ENCODE measurements at places on chromosomes 11 and 22. TPM values are rescaled to one million over a fixed set of nuclear protein-coding genes. Genes with fewer than 3 reads are reported as not detected.

DNA sequence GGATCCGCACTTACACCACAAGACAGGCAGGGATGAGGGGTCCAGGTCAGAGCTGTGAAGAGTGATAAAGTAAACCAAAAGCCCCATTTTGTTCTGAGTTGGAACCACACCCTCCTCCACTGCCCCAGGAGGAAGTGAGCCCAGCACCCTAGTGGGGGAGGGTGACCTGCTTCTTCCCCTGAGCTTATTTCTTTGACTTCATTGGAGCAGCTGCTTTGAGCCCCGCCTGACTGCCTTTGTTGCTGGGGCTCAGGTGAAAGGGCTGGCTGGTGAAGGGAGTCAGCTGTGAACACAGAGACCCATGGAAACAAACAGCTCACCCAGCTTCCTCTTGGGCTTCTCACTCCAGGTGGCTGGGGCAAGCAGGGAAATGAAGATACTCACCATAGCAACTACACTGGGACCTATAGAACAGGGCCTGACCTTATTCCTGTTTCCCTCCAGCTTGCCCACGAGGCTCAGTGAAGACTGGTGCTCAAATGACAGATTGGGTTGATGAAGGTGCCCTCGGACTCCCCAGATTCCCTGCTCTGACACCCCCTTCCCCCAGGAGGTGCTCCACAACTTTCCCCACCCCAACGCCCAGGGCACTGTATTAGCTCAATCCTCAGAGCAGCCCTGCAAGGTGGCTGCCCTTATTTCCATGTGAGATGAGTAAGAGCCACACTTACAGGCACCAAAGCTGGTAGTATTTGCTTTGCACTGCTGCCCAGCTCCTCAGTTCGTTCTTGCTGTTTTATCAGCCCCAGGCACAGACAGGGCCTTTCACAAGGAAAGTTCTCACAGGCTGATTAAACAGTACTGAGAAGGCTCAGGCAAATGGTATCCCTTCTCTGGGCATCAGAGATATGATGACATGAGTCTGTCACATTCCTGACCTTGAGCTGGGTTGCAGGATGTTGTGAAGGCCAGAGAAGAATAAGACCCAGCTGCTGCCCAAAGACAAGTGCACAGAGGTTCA, 2.4 kb downstream of the UCP2 start:
- peaks cover 8% of the 10 kb centered on the region for H3K4me1 ChIP-seq
- no peaks in the 10 kb centered on the region for H3K27me3 ChIP-seq
- DNase-seq = no peak
- H3K27ac ChIP-seq = no peak overlapping the region
- H3K4me3 ChIP-seq = no peak overlapping the region

DNA sequence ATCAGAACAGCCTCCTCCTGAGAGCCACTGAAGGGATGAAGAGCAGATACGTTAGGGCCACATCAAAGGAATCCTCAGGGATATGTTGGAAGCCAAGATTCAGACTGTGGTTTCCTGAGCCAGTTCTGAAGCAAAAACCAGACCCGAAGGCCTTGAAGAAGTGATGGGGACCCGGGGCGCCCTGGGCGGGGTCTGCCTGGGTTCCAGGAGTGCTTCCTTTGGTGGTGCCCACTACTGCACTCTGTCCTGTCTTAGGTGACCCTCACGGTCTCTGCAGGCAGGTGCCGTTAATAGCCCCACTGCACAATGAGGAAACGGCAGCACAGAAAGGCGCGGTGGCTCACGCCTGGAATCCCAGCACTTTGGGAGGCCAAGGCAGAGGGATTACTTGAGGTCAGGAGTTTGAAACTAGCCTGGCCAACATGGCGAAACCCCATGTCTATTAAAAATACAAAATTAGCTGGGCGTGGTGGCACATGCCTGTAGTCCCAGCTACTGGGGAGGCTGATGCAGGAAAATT, 12.9 kb upstream of the SH3BP1 start:
- H3K27ac ChIP-seq = no peak overlapping the region
- no peak for DNase-seq
- H3K4me1 ChIP-seq = peaks cover 9% of the 10 kb centered on the region
- H3K36me3 ChIP-seq = peaks cover 11% of the 10 kb centered on the region

DNA sequence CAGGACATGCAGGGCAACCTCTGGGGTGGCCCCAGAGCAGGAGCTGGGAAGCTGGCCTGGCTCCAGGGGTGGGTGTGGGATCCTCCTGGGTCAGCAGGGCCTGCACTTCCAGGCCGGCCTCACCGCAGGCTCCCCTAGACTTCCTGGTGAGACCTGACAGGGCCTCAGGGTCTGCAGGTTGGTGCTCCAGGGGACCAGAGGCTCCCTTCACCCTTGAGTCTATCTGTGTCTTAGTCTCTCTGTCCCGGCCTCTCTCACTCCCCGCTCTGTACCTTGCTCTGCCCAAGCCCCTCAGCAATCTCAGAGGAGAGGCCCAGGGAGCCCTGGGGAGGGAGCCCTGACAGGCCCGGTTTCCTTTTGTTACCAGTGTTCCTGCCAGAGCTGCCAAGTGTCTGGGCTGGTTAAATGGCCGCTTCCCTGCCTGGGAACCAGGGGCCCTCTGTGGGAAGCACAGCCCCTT, 13.9 kb downstream of the CD82 start:
- peaks cover 12% of the 10 kb centered on the region for H3K4me1 ChIP-seq
- H3K27ac ChIP-seq = peak overlapping the region; percentile 63
- no peak for DNase-seq
- no peak overlapping the region for H3K4me3 ChIP-seq
- H3K27me3 ChIP-seq = no peaks in the 10 kb centered on the region
- H3K36me3 ChIP-seq = no peaks in the 10 kb centered on the region

DNA sequence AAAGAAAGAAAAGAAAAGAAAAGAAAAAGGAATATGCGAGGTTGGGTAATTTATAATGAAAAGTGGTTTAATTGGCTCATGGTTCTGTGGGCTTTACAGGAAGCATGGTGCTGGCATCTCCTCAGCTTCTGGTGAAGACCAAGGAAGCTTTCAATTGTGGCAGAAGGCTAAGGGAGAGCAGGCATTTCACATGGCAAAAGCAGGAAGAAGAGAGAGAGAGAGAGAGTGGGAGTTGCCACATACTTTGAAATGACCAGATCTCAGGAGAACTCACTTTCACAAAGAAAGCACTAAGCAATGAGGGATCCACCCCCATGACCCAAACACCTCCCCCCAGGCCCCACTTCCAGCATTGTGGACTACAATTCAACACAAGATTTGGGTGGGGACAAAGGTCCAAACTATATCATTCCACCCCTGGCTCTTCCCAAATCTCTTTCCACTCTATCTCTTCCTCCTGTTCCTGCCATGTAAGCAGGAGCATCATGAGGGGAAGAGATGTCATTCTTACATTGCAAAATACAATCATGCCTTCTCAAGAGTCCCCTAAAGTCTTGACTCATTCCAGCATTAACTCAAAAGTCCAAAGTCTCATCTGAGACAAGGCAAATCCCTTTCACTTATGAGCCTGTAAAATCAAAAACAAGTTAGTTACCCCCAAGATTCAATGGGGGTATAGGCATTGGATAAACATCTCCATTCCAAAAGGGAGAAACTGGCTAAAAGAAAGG, 38.9 kb downstream of the LINC01488 start:
- no peak overlapping the region for H3K27ac ChIP-seq
- no peak for DNase-seq
- no peaks in the 10 kb centered on the region for H3K27me3 ChIP-seq
- H3K4me3 ChIP-seq = no peak overlapping the region
- H3K36me3 ChIP-seq = no peaks in the 10 kb centered on the region
- H3K4me1 ChIP-seq = no peaks in the 10 kb centered on the region

DNA sequence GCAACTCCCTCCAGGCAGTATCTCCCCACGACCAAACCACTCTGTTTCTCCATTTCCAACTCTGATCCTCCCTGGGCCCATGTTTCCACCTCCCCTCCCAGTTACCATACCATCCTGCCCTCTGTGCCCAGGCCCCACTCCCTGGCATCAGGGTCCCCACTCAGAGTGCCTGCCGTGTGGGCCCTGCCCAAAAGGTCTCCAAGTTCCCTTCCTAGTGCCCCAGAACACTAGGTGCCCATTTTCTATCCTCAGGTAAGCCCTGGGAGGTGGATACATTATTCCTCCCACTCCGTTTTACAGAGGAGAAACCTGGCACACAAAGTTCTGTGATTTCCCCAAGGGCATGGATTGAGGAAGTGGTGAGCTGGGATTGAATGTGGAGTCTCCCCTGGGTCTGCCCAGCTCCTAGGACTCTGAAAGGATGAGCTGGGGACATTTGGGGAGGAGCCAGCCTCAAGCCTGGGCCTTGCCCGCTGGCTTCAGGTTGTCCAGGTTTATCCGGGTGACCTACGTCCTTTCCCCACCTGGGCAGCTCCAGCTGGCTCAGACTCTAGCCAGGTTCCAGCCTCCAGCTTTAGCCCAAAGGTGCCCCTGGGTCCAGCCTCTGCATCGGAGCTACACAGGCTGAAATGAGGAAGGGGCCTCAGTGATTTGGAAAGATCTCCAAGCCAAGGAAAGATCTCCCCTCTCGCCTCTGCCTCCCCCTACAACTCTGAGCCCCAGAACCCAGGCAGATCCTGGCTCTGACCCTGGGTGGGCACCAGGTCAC, 2.2 kb upstream of the GSTT4 start:
- no peaks in the 10 kb centered on the region for H3K36me3 ChIP-seq
- H3K27me3 ChIP-seq = no peaks in the 10 kb centered on the region
- no peak for DNase-seq
- no peak overlapping the region for H3K27ac ChIP-seq
- no peak overlapping the region for H3K4me3 ChIP-seq

GRCh38 chr22:42544686-42545085, 9.1 kb upstream of the SERHL2 start:
- no peak overlapping the region for H3K4me3 ChIP-seq
- H3K27ac ChIP-seq = no peak overlapping the region
- H3K4me1 ChIP-seq = peaks cover 6% of the 10 kb centered on the region
- H3K27me3 ChIP-seq = no peaks in the 10 kb centered on the region

DNA sequence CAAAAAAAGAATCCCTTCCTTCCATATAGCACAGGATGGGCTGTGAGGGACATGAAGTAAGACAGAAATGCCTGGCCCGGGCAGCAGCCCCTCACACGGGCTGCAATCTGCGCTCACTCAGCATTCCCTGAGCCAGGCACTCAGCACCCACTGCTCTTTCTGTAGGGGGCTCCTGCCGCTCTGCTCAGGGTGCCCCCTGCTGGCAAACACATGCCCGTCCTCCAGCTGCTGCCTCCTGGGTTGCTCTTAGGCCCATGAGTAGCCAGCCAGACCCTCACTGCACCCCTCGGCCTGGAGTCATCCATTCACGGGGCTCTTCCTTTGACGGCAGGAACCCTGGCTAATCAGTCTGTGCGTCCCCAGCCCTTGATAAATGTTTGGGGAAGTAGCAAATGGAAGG, 6.9 kb downstream of the MCAT start:
- no peaks in the 10 kb centered on the region for H3K27me3 ChIP-seq
- H3K36me3 ChIP-seq = peaks cover 30% of the 10 kb centered on the region
- no peaks in the 10 kb centered on the region for H3K4me1 ChIP-seq
- peak; percentile 78 for DNase-seq
- H3K4me3 ChIP-seq = no peak overlapping the region

GRCh38 chr11:12653729-12654128, 20.5 kb upstream of the TEAD1 start:
- DNase-seq = no peak
- H3K4me3 ChIP-seq = no peak overlapping the region
- no peaks in the 10 kb centered on the region for H3K36me3 ChIP-seq
- no peaks in the 10 kb centered on the region for H3K27me3 ChIP-seq
- H3K27ac ChIP-seq = no peak overlapping the region
- no peaks in the 10 kb centered on the region for H3K4me1 ChIP-seq

GRCh38 chr22:44862281-44862680, 109.9 kb downstream of the ARHGAP8 start:
- no peaks in the 10 kb centered on the region for H3K27me3 ChIP-seq
- H3K36me3 ChIP-seq = no peaks in the 10 kb centered on the region
- H3K27ac ChIP-seq = no peak overlapping the region
- no peak overlapping the region for H3K4me3 ChIP-seq
- DNase-seq = no peak

DNA sequence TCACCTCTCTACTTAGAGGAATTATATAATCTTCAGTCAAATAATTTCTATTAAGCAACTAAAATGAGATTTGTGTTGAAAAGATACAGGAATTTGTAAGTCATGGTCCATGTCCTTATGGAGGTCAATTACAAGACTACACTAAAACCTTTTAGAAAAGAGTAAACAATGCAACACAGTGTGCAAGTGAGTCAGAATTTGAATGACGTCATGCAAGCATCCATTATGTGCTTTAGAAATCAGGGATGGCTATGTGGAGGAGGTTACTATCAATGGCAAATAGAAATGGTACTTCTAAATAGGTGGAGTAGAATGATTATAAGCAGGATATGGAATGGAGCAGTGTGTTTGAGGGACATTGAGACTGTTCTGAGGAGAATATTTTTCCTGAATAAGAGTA, 16.6 kb downstream of the OR10D3 start:
- H3K4me1 ChIP-seq = no peaks in the 10 kb centered on the region
- no peak for DNase-seq
- H3K27me3 ChIP-seq = no peaks in the 10 kb centered on the region
- no peak overlapping the region for H3K4me3 ChIP-seq
- H3K36me3 ChIP-seq = no peaks in the 10 kb centered on the region

GRCh38 chr22:46657996-46658947, 38.1 kb downstream of the GRAMD4 start:
- H3K4me3 ChIP-seq = no peak overlapping the region
- peaks cover 23% of the 10 kb centered on the region for H3K4me1 ChIP-seq
- no peak for DNase-seq
- H3K36me3 ChIP-seq = no peaks in the 10 kb centered on the region
- H3K27me3 ChIP-seq = no peaks in the 10 kb centered on the region
- H3K27ac ChIP-seq = no peak overlapping the region

DNA sequence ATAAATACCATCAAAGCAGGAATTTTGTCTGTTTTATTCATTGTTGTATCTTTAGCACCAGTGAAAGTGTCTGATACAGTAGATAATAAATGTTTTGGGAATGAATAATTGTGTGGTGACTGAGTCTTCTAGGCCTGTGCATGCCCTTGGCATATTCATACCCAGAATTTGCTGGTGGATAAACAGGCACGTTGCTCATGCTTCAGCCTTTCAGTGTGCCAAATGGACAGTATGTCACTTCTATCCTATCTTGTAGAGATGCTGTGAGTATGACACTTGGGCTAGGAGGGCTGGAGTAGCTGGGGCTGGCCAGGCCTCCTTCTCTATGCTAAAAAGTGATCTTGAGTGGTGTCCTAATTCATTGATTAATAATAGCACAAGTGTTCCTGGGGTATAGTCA, 287.3 kb upstream of the DDI1 start:
- H3K4me1 ChIP-seq = no peaks in the 10 kb centered on the region
- no peak for DNase-seq
- no peaks in the 10 kb centered on the region for H3K27me3 ChIP-seq
- no peak overlapping the region for H3K4me3 ChIP-seq
- no peak overlapping the region for H3K27ac ChIP-seq

DNA sequence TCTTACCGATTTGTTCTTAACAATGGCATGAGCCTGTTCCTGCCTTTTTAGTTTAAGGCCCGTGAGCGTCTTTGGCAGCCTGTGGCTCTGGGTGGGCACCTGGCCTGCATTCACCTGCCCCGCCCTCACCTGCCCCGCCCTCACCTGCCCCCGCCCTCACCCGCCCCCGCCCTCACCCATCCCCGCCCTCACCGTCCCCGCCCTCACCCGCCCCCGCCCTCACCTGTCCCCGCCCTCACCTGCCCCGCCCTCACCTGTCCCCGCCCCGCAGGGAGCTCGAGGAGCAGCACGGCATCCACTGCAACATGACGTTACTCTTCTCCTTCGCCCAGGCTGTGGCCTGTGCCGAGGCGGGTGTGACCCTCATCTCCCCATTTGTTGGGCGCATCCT, 14.2 kb downstream of the GATD1 start:
- H3K36me3 ChIP-seq = peaks cover 28% of the 10 kb centered on the region
- H3K4me3 ChIP-seq = no peak overlapping the region
- no peak for DNase-seq
- H3K27ac ChIP-seq = no peak overlapping the region
- no peaks in the 10 kb centered on the region for H3K27me3 ChIP-seq

Gene KRTAP5-7
- not detected for polyA plus RNA-seq

Gene FUT4
- 2.3 TPM for polyA plus RNA-seq

Gene MISFA
- polyA plus RNA-seq = 6.1 TPM
